Testis (tissue), 5 donors: ENCODE measurements at places on chromosomes 1 and 21.
A peak's percentile ranks its signal among the peaks of the same experiment; 100 is the strongest.

- no peaks in the 10 kb centered on the region for H3K27me3 ChIP-seq
- no peaks in the 10 kb centered on the region for H3K36me3 ChIP-seq
- H3K27ac ChIP-seq = no peak overlapping the region
- no peak for DNase-seq
Observed at GRCh38 chr1:3717041-3717714, 35.1 kb upstream of the CCDC27 start.

DNA sequence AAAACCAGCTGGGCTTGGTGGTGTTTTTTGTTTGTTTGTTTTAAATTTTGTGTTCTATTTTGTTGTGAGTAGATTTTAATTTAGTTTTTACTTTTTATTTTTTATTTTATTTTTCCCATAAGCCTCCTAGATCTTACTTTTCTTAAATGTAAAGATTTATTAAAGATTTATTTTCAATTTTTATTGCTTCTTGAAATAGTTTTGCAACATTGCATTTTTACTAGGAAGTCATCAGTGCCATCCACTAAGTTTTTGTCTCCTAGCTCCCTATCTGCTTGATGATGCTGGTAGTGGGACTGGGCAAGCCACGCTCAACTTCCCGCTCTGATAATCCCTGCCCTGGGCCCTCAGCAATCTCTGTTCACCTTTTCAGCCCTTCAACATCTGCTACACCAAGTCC, 175.4 kb downstream of the CDC7 start:
- no peaks in the 10 kb centered on the region for H3K27me3 ChIP-seq
- no peak for DNase-seq
- no peaks in the 10 kb centered on the region for H3K36me3 ChIP-seq
- no peak overlapping the region for H3K4me3 ChIP-seq
- no peaks in the 10 kb centered on the region for H3K4me1 ChIP-seq
- no peak overlapping the region for H3K27ac ChIP-seq

DNA sequence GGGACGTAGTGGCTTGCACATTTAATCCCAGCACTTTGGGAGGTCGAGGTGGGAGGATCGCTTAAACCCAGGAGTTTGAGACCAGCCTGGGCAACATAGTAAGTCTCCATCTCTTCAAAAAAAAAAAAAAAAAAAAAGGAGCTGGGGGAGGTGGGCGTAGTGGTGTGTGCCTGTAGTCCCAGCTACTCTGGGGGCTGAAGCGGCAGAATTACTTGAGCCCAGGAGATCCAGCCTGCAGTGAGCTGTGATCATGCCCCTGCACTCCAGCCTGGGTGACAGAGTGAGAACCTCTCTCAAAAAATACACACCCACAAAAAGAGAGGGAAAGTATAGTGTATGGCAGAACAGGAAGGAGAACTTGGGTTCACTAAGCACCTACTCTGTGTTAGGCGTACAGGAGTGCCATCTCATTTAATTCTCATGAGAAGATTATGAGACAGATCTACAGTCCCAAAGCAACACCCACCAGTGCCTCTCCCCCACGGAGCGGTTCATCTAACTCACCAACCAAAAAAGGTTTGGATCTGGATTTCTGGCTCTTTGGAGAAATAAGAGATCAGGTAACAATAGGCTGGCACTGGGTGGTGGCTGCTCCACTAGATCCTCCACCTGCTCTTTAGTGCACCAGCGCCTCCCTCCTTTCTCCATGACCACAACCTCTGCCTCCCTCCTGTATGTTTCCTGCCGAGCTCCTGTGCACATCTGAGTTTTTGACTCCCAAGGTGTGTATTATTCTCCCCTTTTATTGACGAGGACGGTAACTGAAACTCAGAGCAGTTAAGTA, 1.4 kb upstream of the TRAF5 start:
- H3K4me1 ChIP-seq = peaks cover 18% of the 10 kb centered on the region
- H3K27ac ChIP-seq = no peak overlapping the region
- no peak for DNase-seq
- no peaks in the 10 kb centered on the region for H3K36me3 ChIP-seq
- H3K4me3 ChIP-seq = no peak overlapping the region
- H3K27me3 ChIP-seq = no peaks in the 10 kb centered on the region

GRCh38 chr1:186750257-186750656, 70.0 kb upstream of the PTGS2 start:
- H3K4me1 ChIP-seq = no peaks in the 10 kb centered on the region
- H3K4me3 ChIP-seq = no peak overlapping the region
- no peaks in the 10 kb centered on the region for H3K36me3 ChIP-seq

DNA sequence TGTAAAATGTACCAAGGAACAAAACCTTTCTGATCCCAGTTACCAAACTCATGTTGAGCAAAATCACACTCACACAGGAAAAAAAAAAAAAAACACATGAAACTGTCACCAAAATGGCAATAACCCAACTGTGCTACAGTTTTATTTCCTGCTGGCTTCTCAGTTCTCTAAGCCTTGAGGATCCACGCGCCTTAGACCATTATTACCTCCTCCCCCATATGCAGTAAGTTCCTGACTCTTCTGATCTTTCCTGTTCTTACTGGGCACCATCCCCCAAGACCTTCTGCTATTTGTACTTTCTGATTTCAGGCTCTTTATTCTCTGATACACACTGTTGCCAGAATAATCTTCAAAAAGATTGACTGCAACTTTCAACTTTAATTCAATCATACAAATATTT, 79.6 kb downstream of the SLC45A1 start:
- no peaks in the 10 kb centered on the region for H3K27me3 ChIP-seq
- H3K27ac ChIP-seq = peak overlapping the region; percentile 42
- no peaks in the 10 kb centered on the region for H3K36me3 ChIP-seq
- H3K4me3 ChIP-seq = no peak overlapping the region

GRCh38 chr1:217622042-217622441, 8.8 kb downstream of the GPATCH2 start:
- no peak for DNase-seq
- H3K4me3 ChIP-seq = no peak overlapping the region
- H3K4me1 ChIP-seq = no peaks in the 10 kb centered on the region
- no peaks in the 10 kb centered on the region for H3K27me3 ChIP-seq
